Activated T-helper 2 cell treated with anti-CD3 and anti-CD28 coated beads, Interferon-gamma antibody, Interleukin-2, Interleukin-4, amounts not matched to agents 10 μg/mL and 5 μg/mL and 100 μg/mL, durations not matched to agents 14 hours and 24 hours and 36 hours (primary cell): ENCODE measurements at places on chromosomes 1 and 21. TPM values are rescaled to one million over a fixed set of nuclear protein-coding genes. Genes with fewer than 3 reads are reported as not detected.
A peak's percentile ranks its signal among the peaks of the same experiment; 100 is the strongest.

GRCh38 chr1:208510192-208510952 lies 266.2 kb upstream of the PLXNA2 start:
- no peak overlapping the region for H3K27ac ChIP-seq
- H3K4me3 ChIP-seq = no peak overlapping the region
- DNase-seq = no peak
- H3K4me1 ChIP-seq = no peaks in the 10 kb centered on the region
- no peaks in the 10 kb centered on the region for H3K36me3 ChIP-seq
- H3K27me3 ChIP-seq = no peaks in the 10 kb centered on the region

DNA sequence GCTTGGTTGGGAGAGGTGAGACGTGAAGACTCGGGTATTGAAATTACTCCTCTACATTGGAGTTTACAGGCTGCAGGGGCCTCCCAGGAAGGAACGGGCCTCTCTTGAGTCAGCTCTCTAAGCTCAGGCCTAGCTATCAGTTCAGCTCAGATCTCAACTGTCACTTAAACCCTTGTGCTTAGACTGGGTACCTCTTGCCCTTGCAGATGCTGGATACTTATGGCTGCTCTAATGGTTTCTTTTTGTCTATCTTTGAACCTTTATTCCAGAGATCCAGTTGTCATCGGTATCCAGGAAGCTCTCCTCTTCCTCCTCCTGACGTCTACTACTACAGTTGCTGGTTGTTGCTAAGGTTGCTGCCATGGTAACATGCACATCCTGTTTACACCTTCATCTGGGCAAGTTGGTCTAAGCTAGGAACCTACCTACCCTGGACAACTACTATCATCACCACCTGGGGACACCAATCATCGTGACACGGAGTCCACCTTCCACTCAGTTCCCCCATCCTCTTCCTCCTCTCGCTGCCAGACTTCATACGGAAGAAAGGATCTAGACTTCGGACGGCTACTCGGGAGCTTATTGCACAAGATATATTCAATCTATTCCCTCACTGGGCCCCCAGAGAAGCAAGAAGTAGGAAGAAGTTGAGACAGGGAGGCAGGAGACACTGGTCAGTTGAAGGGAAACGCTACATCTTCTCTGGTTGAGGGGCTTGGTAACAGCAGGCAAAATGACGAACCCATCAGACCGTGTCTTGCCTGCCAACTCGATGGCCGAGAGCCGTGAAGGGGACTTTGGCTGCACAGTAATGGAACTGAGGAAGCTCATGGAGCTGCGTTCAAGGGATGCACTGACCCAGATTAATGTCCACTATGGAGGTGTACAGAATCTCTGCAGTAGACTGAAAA lies 56.1 kb downstream of the ATP2B4 start:
- no peaks in the 10 kb centered on the region for H3K27me3 ChIP-seq
- peak overlapping the region; percentile 93 for H3K27ac ChIP-seq
- H3K36me3 ChIP-seq = peaks cover 67% of the 10 kb centered on the region
- peak; percentile 72 for DNase-seq
- peak overlapping the region; percentile 35 for H3K4me3 ChIP-seq
- H3K4me1 ChIP-seq = peaks cover 34% of the 10 kb centered on the region

- peaks cover 18% of the 10 kb centered on the region for H3K27me3 ChIP-seq
- peak overlapping the region; percentile 70 for H3K4me3 ChIP-seq
- H3K36me3 ChIP-seq = peaks cover 5% of the 10 kb centered on the region
Observed at GRCh38 chr1:201480231-201481003, 11.4 kb upstream of the PHLDA3 start.

DNA sequence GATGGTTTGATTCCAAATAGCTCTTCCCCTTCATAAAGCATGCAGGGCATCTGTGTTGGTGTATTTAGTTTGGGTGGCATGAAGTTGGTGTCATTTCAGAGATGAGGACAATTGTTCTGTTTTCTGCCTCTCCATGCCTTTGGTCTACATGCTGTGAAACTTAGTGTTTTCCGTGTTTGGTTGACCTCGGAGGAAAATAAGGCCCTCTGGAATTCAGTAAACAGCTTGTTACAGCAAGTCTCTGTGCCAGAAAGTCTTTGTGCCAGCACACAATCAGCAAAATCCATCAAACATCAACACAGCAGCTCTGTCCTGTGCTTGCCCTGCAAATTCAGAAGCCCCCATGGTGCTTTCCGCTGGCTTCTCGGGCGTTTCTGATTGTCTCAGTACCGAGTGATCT lies 9.5 kb downstream of the PARK7 start:
- no peak for DNase-seq
- H3K36me3 ChIP-seq = peaks cover 70% of the 10 kb centered on the region
- H3K27ac ChIP-seq = no peak overlapping the region
- no peaks in the 10 kb centered on the region for H3K27me3 ChIP-seq

- no peaks in the 10 kb centered on the region for H3K4me1 ChIP-seq
- no peak for DNase-seq
- H3K27me3 ChIP-seq = no peaks in the 10 kb centered on the region
- no peaks in the 10 kb centered on the region for H3K36me3 ChIP-seq
Observed at GRCh38 chr1:69191335-69191734, 376.4 kb upstream of the LRRC7 start.

GRCh38 chr21:32728848-32729247 lies 1.0 kb upstream of the SYNJ1 start:
- peak overlapping the region; percentile 98 for H3K4me3 ChIP-seq
- peaks cover 39% of the 10 kb centered on the region for H3K4me1 ChIP-seq
- H3K27ac ChIP-seq = no peak overlapping the region
- no peaks in the 10 kb centered on the region for H3K27me3 ChIP-seq
- no peak for DNase-seq
- peaks cover 20% of the 10 kb centered on the region for H3K36me3 ChIP-seq

DNA sequence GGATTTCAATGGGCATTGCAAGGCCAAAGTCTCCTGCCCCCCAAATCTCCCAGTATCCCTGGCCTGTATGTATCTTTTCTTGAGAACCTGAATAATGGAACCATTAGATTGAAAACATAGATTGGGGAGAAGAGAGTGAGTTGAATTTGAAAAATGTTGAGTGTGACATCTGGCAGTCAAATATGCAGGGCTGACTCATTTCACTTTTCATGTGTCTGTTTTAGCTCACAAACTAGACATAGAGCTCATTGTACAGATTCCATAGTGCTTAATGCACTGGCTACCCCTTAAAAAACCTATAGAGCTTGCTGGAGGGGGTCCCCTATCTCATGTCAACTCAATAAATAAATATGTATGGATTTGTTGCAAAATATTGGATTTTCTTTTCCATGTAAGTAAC lies 30.8 kb downstream of the DDR2 start:
- no peaks in the 10 kb centered on the region for H3K4me1 ChIP-seq
- H3K27me3 ChIP-seq = peaks cover 30% of the 10 kb centered on the region
- H3K27ac ChIP-seq = no peak overlapping the region

DNA sequence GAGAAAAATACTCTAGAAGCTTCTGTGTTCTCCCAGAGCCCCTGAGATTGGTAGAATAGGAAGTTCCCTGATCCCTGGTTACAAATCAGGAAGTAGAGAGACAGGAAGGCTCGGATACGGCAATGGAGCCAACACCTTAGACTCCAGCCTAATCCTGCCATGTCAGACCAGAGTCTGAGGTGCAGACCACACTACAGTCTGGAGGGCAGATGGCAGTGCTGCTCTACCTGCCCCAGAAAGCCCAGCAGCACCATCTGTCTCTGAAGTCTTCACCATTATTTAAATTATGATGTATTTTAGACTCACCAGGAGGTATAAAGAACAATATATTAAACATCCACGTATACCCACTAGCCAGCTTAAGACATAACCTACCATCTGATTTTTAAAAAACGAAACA lies 93.0 kb downstream of the MTR start:
- no peak overlapping the region for H3K4me3 ChIP-seq
- no peak for DNase-seq
- no peak overlapping the region for H3K27ac ChIP-seq
- H3K36me3 ChIP-seq = peaks cover 67% of the 10 kb centered on the region

DNA sequence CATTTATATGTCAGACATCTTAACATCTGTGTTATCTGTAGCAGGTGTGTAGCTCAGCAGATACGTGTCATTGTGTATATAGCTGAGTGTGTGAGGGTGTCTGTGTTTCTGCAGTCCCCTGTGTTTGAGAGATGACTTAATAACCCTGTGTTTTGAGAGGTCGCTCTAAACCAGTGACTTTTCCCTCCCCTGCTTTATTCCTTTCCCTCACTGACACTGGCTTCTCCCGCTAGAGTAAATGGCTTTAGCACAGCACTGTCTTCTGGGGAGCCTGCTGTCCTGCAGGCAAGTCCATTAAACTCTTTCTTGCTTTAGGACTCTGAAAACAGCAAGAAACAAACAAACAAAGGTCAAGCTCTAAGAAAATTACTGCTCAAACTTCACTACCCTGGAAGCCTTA lies 53.0 kb downstream of the VANGL1 start:
- H3K27me3 ChIP-seq = peaks cover 15% of the 10 kb centered on the region
- H3K36me3 ChIP-seq = peaks cover 15% of the 10 kb centered on the region
- no peak overlapping the region for H3K27ac ChIP-seq
- H3K4me1 ChIP-seq = no peaks in the 10 kb centered on the region
- no peak overlapping the region for H3K4me3 ChIP-seq
- no peak for DNase-seq

DNA sequence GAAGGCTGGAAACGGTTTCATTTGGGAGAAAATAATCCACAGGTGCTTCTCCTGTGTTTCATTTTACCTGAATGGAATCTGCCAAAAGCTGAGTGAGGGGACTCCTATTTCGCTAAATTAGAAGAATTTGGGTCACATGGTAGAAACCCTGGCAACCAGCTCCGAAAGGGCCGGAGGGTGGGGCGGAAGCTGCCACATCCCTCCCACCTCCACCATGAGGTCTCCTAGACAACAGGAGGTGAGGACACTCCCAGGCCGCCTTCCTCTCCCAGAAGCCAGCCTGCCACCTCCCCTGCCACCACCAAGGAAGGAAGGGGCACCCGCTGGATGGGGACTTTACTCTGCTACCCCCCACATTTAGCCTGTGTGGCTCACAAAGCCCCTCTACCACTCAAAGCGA lies 199.9 kb upstream of the ZC3H12A start:
- H3K4me1 ChIP-seq = no peaks in the 10 kb centered on the region
- H3K36me3 ChIP-seq = no peaks in the 10 kb centered on the region
- H3K27ac ChIP-seq = no peak overlapping the region
- H3K27me3 ChIP-seq = peaks cover 1% of the 10 kb centered on the region
- DNase-seq = no peak
- no peak overlapping the region for H3K4me3 ChIP-seq

DNA sequence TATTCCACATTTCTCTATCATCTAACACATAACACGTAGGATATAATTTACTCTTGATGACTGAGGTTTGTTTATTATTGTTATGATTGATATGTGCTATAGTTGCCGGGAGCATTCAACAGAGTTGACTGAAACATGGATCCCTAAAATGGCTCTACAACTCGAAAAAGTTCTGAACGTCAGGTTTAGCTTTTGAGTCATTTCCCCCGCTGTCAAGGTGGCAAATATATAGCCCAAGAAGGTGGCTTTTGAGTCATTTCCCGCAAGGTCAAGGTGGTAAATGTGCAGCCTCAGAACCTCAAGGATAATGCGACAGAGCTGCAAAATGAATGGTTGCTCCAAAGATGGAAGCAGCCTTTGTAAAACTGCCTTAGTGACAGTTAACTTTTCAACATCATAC lies 104.0 kb downstream of the NIBAN1 start:
- DNase-seq = no peak
- peaks cover 36% of the 10 kb centered on the region for H3K4me1 ChIP-seq
- H3K36me3 ChIP-seq = peaks cover 32% of the 10 kb centered on the region
- no peak overlapping the region for H3K27ac ChIP-seq
- H3K4me3 ChIP-seq = no peak overlapping the region

DNA sequence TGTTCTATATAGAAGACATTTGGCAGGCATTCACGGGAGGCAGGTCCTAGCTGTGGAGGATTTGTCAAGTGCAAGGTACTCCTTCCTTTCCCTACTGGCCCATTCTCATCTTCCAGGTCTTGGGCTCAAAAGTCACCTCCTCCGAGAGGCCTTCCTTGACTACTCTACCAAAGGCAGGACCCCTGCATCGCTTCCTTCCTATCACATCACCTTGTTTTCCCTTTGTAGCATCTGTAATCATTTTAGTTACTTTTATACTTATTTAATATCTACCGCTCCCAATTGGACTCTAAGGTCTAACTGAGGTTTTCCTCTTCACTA lies 296.8 kb upstream of the KAZN start:
- no peaks in the 10 kb centered on the region for H3K27me3 ChIP-seq
- no peaks in the 10 kb centered on the region for H3K4me1 ChIP-seq
- H3K36me3 ChIP-seq = no peaks in the 10 kb centered on the region
- no peak overlapping the region for H3K4me3 ChIP-seq

GRCh38 chr1:201983380-201983805 lies 945 bp downstream of the RNPEP start:
- H3K4me3 ChIP-seq = peak overlapping the region; percentile 97
- peaks cover 17% of the 10 kb centered on the region for H3K4me1 ChIP-seq
- no peak for DNase-seq
- peaks cover 8% of the 10 kb centered on the region for H3K27me3 ChIP-seq
- H3K27ac ChIP-seq = peak overlapping the region; percentile 84
- peaks cover 3% of the 10 kb centered on the region for H3K36me3 ChIP-seq

GRCh38 chr1:106022312-106022902 lies 1034.1 kb upstream of the PRMT6 start:
- no peak for DNase-seq
- H3K4me3 ChIP-seq = no peak overlapping the region
- H3K4me1 ChIP-seq = no peaks in the 10 kb centered on the region
- no peak overlapping the region for H3K27ac ChIP-seq

DNA sequence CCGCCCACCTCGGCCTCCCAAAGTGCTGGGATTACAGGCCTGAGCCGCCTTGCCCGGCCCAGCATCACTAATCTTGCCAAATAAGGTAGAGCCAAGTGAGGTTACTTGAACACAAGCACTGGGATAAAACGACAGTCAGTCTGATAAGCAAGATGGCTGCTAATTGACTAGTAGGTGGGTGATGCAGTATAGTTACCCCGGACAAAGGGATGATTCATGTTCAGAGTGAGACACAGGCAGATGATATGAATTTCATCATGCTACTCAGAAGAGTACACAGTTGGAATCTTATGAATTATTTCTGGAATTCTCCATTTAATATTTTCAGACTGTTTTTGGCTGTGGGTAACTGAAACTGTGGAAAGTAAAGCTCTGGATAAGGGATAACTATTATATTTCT lies 178.4 kb downstream of the USP25 start:
- no peak overlapping the region for H3K4me3 ChIP-seq
- H3K4me1 ChIP-seq = no peaks in the 10 kb centered on the region
- no peak overlapping the region for H3K27ac ChIP-seq
- no peaks in the 10 kb centered on the region for H3K27me3 ChIP-seq
- no peaks in the 10 kb centered on the region for H3K36me3 ChIP-seq

DUSP10 gene
- total RNA-seq = 21.0 and 21.7 TPM in 2 replicates

ELF3 gene
- 0.62 and 0.97 TPM in 2 replicates for total RNA-seq

CFAP141 gene
- not detected in 2 replicates for total RNA-seq

TNNI3K gene
- total RNA-seq = not detected in 2 replicates

S100A5 gene
- total RNA-seq = 1.8 and 2.4 TPM in 2 replicates

RGSL1 gene
- total RNA-seq = not detected in 2 replicates

PLCH2 gene
- 2.6 and 2.8 TPM in 2 replicates for total RNA-seq

FCRL4 gene
- total RNA-seq = not detected in 2 replicates

MCM3AP gene
- 123 and 138 TPM in 2 replicates for total RNA-seq

TAF1A gene
- total RNA-seq = 17.6 and 17.9 TPM in 2 replicates
